CD8-positive, alpha-beta memory T cell (primary cell): ENCODE measurements at places on chromosomes 16 and 17.

DNA sequence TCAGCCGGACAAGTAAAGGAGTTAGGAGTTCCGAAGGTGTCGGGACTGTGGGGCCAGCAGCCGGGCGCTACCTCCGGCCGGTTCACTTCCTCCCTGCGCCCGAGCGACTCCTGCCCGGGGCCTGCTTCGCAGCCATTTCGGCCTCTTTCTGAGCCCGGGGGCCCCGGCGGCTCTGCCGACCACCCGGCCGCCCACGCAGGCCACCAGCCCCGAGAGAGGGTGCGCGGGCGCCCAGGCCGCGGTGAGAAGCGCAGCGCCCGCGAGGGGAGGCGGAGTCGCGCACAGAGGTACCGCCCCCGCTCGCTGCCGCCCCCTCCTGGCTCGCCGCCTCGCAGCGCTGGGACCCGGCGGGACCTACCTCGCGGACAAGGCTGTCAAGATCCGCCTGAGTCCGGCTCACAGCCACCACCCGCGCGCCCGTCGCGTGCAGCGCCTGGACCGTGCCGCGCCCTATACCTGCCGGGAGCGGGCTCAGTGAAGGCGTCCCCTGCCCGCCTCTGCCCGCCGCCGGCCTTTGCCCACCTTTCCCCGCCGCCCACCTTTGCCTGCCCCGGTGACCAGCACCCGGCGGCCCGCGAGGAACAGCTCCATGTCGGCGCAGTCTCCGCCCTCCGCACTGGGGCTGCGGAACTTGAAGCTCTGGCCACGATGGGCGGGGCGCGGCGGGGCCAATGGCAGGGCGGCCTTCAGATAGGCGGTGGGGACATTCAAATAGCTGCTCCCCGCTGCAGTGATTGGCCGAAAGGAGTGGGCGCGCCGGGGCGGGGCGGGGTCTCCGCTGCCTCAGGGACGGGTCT, at the start of gene DCXR:
TSS of gene DCXR (minus strand) at position 606 of the 797 bp plus-strand sequence. CDS start at position 591, 15 bp downstream.
- peak; percentile 95 for DNase-seq

- no peak for DNase-seq
Measured at GRCh38 chr17:18999911-19000310, 4.7 kb downstream of the FAM83G start.

GRCh38 chr17:1999557-2000251, 25.4 kb downstream of the RTN4RL1 start:
- no peak for DNase-seq

- DNase-seq, result no peak
Measured at GRCh38 chr16:19136549-19137196, 22.9 kb downstream of the ITPRIPL2 start.

GRCh38 chr17:1071103-1071825, 74.3 kb downstream of the TIMM22 start:
- DNase-seq, result no peak

DNA sequence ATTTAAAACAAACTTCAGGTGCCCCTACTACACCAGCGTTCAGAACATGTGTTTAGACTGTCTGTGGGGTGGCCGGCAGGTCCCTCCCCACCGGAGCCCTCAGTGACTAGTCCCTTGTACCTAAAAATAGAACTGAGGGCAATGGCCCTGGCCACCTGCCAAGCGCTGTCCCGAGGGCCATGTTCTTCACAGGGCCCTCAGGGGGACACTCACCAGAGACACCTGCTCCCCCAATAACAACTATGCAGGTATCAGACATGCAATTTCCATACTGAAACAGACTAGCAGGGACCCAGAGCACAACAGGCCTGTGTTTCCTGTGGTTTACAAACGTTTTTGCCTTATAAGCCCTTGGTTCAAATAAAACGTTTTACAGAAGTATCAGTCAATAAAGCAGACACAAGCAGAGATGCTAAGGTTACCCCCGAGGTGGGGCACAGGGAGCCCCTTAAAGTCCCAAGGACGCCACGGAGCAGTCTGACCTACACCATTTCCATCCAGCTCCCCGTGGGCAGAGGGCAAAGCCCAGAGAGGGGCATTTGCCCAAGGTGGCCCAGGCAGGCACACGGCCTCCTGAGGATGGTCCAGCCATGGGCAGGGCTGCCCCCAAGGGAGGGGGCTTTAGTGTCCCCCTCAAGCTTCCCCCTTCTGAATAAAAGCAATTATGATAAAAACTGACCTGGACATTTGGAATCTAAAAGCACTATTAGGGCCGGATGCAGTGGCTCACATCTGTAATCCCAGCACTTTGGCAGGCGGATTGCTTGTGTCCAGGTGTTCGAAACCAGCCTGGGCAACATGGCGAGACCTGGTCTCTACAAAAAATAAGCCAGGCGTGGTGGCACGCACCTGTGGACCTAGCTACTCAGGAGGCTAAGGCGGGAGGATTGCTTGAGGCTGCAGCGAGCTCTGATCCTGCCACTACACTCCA, 896 bp upstream of the MYLK3 start:
- no peak for DNase-seq

DNA sequence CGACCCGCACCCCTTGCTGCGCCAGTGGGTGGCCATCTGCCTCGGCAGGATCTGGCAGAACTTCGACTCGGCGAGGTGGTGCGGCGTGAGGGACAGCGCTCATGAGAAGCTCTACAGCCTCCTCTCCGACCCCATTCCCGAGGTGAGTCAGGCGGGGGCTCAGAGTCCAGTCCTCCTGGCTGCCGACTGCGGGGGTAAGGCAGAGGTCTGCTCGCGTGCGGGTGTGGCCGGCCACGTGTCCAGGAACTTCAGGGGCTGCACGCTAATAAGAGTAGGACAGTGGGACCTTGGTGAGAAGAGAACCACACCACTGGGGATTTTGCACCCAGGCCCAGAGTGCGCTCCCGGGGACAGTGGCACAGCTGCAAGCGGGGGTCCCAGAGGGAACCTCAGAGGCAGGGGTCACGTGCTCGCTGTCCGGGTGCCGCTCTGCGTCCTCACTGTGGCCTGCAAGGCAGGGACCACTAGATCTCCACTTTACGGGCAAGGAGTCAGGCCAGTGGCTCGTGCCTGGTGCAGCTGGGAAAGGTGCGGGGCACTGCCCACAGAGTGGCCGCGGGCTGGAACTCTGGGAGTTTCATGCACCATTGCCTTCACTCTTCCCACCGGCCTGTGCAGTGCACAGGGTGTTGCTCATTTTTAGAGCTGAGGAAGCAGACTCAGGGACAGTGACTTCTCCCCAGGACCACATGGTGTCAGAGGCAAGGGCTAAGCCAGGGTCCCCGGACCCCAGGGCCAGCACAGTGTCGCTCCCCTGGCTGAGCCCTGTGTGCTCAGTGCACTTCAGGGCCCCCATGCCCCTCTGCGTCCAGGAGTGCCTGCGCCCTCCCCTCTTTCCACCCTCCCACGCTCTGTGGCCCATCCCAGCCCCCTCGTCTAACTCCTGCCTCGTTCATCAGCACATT, 107.6 kb upstream of the CHMP6 start:
- DNase-seq, result peak; percentile 39

- no peak for DNase-seq
Measured at GRCh38 chr17:68255731-68256538, 8.1 kb downstream of the AMZ2 start.

- DNase-seq, result no peak
Measured at GRCh38 chr16:3959148-3959547, 78.6 kb upstream of the CREBBP start.

DNA sequence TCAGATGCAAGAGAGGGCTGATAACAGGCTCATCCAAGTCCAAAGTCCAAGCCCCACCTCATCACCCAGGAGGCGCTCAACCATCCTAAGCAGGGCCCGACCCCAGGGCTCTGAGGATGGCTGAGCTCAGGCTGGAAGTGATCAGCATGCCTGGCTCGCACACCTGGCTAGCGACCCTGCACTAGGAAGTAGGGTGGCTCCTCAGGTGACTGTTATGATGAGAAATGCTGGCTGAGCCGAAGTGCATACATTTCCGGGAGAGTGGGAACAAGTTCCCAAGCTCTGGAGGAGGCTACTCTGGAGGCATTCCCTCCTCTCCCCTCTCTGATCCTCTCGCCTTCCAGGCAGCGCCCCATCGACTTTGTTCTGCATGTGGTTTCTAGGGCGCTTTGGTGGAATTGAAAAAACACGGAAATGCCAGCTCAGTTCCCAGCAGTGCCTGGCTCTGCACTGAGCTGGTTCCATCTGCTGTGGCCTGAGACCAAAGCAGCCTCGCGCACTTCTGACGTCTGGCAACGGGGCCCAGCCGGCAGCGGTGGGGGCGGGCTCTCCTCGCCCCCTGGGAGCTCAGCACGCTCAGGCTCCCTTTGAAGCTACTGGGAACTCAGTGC, 130.3 kb downstream of the IRF8 start:
- DNase-seq, result no peak

- DNase-seq, result peak; percentile 53
Measured at GRCh38 chr17:50482516-50482915, 3.9 kb downstream of the RSAD1 start.

DNA sequence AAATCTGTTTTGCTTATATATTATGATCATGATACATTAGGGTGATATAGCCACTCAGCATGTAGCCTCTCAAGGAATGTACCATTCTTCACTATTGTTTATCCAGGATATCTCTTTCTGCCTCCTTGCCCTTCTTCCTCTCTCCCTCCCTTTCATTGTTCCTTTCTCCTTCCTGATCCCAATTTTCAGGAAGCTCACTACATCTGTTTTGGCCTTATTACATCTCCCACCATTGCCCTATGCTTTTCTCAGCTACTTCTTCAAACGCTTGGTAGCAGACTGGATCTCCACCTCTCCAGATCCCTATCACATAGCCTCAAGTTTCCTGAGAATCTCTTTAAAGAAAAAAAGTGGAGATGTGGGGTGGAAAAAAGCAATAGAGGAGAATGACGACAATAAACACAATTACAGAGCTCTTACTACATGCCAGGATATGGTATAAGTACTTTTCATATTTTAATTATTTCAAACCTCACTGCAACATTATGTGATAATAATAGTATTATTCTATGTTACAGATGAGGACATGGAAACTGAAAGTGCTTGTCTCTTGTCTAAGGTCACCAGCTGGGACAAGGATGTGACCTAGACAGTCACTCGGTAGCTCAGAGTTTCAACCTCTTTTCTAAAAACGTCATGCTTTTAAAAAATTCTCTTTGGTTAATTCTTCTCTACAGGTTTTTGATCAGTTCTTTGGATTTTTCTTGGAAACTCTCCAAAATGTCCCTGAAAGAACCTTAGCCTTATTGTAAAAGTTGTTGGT, 959.1 kb downstream of the CDH11 start:
- DNase-seq, result no peak

GRCh38 chr16:4011940-4012629, 104.2 kb downstream of the ADCY9 start:
- no peak for DNase-seq

DNA sequence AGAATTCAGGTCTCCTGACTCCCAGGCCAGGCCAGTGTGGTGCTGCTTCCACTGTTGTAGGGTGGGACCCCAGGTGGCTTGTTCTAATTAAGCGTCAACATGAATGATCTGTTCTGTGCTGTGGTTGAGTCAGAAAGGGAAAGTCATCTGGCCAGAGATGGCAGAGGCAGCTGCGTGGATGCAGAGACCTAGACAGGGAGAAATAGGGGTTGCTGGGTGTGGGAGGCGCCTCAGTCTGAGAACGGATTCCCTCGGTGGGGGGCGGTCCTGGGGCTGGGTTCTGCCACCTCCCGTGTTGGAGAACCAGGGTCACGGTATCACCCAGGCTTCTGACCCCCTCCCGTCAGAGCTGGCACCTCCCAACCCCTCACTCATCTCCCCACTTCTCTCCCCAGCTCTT, 5.6 kb downstream of the FBRS start:
- no peak for DNase-seq

GRCh38 chr17:62565817-62566216, 61.7 kb upstream of the MRC2 start:
- DNase-seq, result no peak

DNA sequence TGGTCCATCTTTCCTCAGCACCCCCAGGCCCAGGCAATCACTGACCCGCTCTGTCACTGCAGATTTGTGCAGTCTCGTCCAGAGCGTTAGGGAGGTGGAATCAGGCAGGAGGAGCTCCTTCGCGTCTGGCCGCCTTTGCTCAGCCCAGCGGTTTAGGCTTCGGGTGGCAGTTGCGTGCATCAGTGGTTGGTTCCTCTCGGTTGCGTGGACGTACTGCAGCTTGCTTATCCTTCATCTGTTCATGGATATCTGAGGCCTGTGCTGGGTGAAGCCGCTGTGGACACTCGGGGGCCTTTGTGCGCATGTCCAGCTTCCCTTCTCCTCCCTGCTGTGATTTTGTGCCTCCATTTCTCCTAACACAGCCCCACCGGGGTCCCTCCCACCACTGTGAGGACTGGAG, 4.7 kb upstream of the P2RX1 start:
- no peak for DNase-seq

- DNase-seq, result no peak
Measured at GRCh38 chr16:89658221-89658879, 714 bp downstream of the SPATA33 start.

DNA sequence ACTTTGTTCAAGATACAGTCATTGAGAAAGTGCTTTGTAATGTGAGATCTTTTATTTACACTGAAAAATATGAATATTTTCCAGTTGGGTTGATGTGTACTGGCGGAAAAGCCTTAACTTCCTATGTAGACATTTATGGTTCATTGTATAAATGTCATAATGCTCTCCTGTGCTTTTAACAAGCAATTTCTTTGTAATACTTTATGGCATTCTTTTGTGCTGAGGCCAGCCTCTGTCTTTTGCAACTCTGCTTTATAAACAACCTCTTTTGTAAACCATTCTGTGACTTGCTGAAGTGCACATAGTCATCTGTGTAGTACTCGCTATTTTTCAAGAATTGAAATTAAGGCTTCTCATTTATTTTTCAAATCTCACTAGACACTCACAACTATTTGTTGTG, 291.2 kb downstream of the CDH11 start:
- no peak for DNase-seq

- no peak for DNase-seq
Measured at GRCh38 chr17:60473788-60474187, 51.5 kb downstream of the CHCT1 start.
